Liver (tissue), 10 donors: ENCODE measurements at places on chromosomes 11 and 22.

- H3K4me3 ChIP-seq: no peak overlapping the region
- no peak for DNase-seq
- no peaks in the 10 kb centered on the region for H3K36me3 ChIP-seq
- no peaks in the 10 kb centered on the region for H3K4me1 ChIP-seq
- H3K27ac ChIP-seq: no peak overlapping the region
- H3K27me3 ChIP-seq: no peaks in the 10 kb centered on the region
Measured at GRCh38 chr11:117547195-117547850, 219.7 kb downstream of the CEP164 start.

GRCh38 chr22:35596821-35597220, 20.3 kb downstream of the MB start:
- H3K27ac ChIP-seq: no peak overlapping the region
- H3K27me3 ChIP-seq: no peaks in the 10 kb centered on the region
- H3K36me3 ChIP-seq: no peaks in the 10 kb centered on the region

GRCh38 chr11:105144887-105145286, 5.3 kb upstream of the CARD18 start:
- no peak for DNase-seq
- H3K4me1 ChIP-seq: no peaks in the 10 kb centered on the region
- no peak overlapping the region for H3K4me3 ChIP-seq
- no peaks in the 10 kb centered on the region for H3K36me3 ChIP-seq
- no peaks in the 10 kb centered on the region for H3K27me3 ChIP-seq

DNA sequence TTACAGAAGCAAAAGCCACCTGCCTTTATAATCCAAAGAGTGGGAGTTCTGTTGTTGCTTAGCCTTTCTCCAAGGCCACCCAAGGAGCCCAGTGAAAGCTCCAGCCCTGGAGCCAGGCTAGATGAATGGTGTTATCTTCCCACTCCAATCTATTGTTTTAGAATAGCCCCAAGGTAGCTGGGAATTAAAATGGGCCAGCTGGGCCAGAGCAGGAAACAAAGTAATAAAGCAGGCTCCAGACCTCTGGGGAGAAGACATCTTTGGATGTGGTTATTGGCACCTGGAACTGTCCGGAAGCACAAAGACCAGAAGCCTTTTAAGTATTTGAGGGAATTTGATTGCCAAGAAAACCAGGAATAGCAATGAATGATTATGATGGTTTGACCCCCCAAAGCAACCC, 8.8 kb downstream of the C11orf96 start:
- H3K4me1 ChIP-seq: no peaks in the 10 kb centered on the region
- H3K36me3 ChIP-seq: no peaks in the 10 kb centered on the region
- no peak for DNase-seq
- no peak overlapping the region for H3K27ac ChIP-seq
- H3K27me3 ChIP-seq: no peaks in the 10 kb centered on the region
- no peak overlapping the region for H3K4me3 ChIP-seq

GRCh38 chr11:6402061-6402470, 11.8 kb downstream of the SMPD1 start:
- no peaks in the 10 kb centered on the region for H3K27me3 ChIP-seq
- H3K27ac ChIP-seq: no peak overlapping the region
- no peak for DNase-seq
- H3K36me3 ChIP-seq: no peaks in the 10 kb centered on the region
- H3K4me1 ChIP-seq: no peaks in the 10 kb centered on the region

DNA sequence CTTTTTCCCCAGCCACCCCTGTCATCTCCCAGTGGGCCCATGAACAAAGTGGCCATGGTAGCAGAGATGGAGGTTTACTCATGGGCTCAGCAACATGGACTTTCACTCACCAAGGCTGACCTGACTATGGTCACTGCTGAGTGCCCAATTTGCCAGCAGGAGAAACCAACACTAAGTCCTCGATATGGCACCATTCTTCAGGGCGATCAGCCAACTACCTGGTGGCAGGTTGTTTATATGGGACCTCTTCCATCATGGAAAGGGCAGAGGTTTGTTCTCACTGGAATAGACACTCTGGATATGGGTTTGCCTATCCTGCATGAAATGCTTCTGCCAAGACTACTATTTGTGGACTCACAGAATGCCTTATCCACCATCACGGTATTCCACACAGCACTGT, 1009.1 kb downstream of the NTM start:
- H3K27ac ChIP-seq: no peak overlapping the region
- no peaks in the 10 kb centered on the region for H3K36me3 ChIP-seq
- H3K4me3 ChIP-seq: no peak overlapping the region
- H3K4me1 ChIP-seq: no peaks in the 10 kb centered on the region
- no peak for DNase-seq
- H3K27me3 ChIP-seq: no peaks in the 10 kb centered on the region

DNA sequence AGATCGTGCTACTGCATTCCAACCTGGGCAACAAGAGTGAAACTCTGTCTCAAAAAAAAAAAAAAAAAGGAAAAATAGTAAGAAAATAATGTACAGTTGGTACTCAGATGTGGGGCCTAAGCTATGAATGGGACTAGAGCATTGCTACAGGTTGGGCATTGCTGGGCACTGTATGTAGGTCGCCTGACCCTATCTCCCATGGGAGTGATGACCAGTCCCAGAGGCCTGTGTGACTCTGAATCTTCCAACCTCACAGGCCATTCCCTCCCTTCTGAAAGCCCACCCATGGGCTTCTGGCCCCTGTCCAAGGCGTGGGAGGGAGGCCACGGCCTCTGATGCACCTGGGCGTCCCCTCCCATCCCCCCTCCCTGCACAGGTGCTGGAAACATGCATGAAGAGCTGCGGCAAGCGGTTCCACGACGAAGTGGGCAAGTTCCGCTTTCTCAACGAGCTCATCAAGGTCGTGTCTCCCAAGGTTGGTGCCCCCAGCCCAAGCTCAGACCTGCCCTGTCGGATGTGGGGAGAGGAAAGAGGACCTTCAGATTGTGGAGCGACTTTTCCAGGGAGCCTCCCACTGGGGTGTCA, 9.5 kb downstream of the GGA1 start:
- H3K4me3 ChIP-seq: no peak overlapping the region
- no peak overlapping the region for H3K27ac ChIP-seq
- peaks cover 7% of the 10 kb centered on the region for H3K36me3 ChIP-seq
- DNase-seq: no peak
- H3K4me1 ChIP-seq: peaks cover 3% of the 10 kb centered on the region

GRCh38 chr11:64771861-64772260, 6.5 kb downstream of the SF1 start:
- no peak overlapping the region for H3K27ac ChIP-seq
- no peak overlapping the region for H3K4me3 ChIP-seq
- no peak for DNase-seq
- peaks cover 87% of the 10 kb centered on the region for H3K36me3 ChIP-seq

GRCh38 chr11:12642040-12642439, 32.2 kb upstream of the TEAD1 start:
- no peaks in the 10 kb centered on the region for H3K4me1 ChIP-seq
- H3K27me3 ChIP-seq: no peaks in the 10 kb centered on the region
- no peak overlapping the region for H3K27ac ChIP-seq
- H3K4me3 ChIP-seq: no peak overlapping the region
- no peaks in the 10 kb centered on the region for H3K36me3 ChIP-seq

DNA sequence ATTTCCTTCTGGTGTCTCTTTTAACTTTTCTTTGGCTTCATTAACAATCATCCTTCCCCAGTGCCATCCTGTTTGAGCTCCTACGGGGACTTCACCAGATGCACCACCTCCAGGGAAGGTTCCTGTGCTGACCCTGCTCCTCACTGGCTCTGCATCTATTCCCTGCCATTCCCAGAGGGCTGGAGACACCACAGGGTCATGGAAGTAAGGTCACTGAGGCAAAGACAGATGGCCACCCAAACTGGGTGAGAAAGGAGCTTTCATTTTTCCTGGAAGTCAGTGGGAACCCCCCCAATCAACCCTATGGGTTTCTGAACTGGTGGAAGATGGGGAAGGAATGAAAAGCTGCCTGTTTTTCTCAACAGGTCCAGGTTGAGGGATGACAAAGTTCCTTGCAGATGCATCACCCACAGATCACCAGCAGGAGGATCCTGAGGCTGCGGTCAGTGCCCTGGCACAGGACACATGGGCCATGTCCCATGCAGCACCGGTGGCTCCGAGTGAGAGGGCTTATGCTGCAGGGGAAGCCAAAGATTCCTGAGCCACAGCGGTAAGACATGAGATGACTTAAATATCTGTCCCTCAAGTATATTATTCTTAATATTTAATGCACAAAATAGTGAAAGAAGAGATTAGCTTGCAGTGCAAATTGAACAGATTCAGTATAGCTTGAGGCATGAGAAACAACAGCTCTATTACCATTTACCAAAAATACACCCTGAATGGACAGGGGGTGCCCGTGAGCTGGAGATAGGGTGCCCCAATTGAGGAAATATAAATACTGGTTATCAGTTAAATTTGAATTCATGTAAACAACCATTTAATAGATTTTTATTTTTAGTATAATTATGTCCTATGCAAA, 73.0 kb upstream of the VPREB1 start:
- H3K27ac ChIP-seq: no peak overlapping the region
- no peak overlapping the region for H3K4me3 ChIP-seq
- H3K27me3 ChIP-seq: no peaks in the 10 kb centered on the region
- H3K4me1 ChIP-seq: no peaks in the 10 kb centered on the region

- peak overlapping the region; percentile 60 for H3K27ac ChIP-seq
- H3K27me3 ChIP-seq: no peaks in the 10 kb centered on the region
- no peaks in the 10 kb centered on the region for H3K36me3 ChIP-seq
- no peak for DNase-seq
Measured at GRCh38 chr22:46578824-46579561, 41.2 kb upstream of the GRAMD4 start.

DNA sequence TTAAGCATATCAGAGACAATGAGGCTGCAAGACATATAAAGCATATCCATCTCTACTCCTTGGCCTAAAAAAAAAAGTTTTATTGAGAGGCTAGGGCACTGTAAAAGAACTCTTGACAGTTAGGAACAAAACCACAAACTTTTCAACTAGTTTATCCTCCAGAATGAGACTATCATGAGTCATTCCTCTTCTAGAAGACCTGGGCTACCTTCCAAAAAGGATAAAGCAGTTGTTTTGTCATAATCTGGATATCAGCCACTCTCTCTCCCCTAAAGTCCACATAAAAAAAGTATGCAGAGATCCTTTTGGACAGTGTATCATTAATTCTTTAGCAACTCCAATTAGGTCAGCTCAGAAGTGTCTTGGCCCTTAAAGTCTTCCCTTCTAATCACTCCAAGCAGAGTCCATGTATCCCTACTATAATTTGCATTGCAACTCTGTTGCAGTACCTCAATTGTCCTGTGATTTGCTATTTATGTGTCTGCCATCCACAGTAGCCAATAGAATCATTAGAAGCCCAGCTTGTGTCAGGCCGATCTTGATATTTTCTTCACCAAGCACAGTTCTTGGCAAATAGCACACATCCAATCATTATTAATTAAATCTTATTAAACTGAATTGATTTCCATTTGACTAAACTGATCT, 10.4 kb downstream of the OR51T1 start:
- DNase-seq: no peak
- no peak overlapping the region for H3K27ac ChIP-seq
- no peaks in the 10 kb centered on the region for H3K36me3 ChIP-seq
- H3K4me3 ChIP-seq: no peak overlapping the region
- H3K27me3 ChIP-seq: no peaks in the 10 kb centered on the region
- H3K4me1 ChIP-seq: no peaks in the 10 kb centered on the region

GRCh38 chr11:57379732-57380131, 1.2 kb downstream of the PRG3 start:
- no peak for DNase-seq
- no peaks in the 10 kb centered on the region for H3K4me1 ChIP-seq
- no peak overlapping the region for H3K27ac ChIP-seq
- H3K27me3 ChIP-seq: no peaks in the 10 kb centered on the region
- H3K4me3 ChIP-seq: no peak overlapping the region
- H3K36me3 ChIP-seq: no peaks in the 10 kb centered on the region

DNA sequence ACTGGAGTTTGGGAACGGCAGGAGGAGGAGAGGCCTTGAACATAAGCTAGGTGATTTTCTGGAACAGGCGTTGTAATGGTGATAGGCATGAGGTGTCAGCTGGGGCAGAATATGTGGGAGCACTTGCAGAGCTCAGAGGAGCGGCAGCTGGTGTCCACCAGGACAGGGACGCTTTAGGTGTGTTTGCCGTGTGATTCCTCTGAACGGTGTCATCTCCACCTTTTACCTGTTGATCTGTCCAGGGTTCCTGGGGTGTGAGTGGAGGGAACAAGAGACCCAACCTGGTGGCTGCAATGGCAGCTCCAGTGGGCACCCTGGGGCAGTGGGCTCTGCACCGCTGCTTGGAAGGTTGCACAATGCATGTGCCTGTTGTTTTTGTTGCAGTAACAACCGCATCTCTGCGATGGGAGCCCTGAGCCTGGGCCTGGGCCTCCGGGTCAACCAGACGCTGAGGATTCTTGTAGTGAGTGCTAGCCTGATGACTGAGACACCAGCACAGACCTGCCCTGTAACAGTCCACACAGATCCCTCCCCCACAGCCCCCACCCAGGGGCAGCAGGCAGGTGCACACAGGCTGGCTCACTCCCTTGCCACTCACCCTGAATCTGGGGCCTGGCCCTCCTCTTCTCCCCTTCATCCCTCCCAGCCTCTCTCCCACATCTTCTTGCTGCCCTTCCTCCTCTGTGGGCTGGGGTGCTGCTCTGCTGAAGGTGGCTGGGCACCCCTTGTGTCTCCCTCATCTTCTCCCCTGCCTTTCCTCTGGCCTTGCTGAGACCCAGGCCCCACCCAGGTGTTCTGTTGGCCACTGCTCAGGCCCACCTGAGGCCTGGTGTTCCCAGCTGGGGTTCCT, 9.2 kb downstream of the LRRC74B start:
- H3K4me1 ChIP-seq: no peaks in the 10 kb centered on the region
- H3K36me3 ChIP-seq: no peaks in the 10 kb centered on the region
- DNase-seq: no peak
- no peaks in the 10 kb centered on the region for H3K27me3 ChIP-seq
- no peak overlapping the region for H3K27ac ChIP-seq
- H3K4me3 ChIP-seq: no peak overlapping the region

DNA sequence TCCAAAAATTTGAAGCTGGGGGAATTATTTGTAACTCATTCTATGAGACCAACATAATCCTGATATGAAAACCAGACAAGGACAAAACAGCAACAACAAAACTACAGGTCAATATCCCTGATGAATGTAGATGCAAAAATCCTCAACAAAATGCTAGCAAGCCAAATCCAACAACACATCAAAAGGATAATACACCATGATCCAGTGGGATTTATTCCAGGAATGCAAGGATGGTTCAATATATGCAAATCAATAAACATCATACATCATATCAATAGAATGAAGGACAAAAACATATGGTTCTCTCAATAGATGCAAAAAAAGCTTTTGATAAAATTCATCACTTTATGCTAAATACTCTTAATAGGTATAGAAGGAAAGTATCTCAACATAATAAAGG, 19.4 kb upstream of the USP2 start:
- H3K27ac ChIP-seq: no peak overlapping the region
- no peaks in the 10 kb centered on the region for H3K4me1 ChIP-seq

GRCh38 chr11:3122775-3123201, 42.3 kb downstream of the OSBPL5 start:
- DNase-seq: no peak
- H3K4me3 ChIP-seq: no peak overlapping the region
- no peaks in the 10 kb centered on the region for H3K4me1 ChIP-seq
- H3K36me3 ChIP-seq: no peaks in the 10 kb centered on the region
- H3K27ac ChIP-seq: no peak overlapping the region

- no peak overlapping the region for H3K27ac ChIP-seq
- H3K4me1 ChIP-seq: no peaks in the 10 kb centered on the region
- H3K36me3 ChIP-seq: no peaks in the 10 kb centered on the region
- H3K4me3 ChIP-seq: no peak overlapping the region
Measured at GRCh38 chr11:109527496-109527895, 105.5 kb downstream of the C11orf87 start.
